ENCODE measurements at places on chromosomes 3 and 15.

GRCh38 chr3:195803289-195803908, 8.3 kb downstream of the MUC4 start:
- DNase-seq = no peak

DNA sequence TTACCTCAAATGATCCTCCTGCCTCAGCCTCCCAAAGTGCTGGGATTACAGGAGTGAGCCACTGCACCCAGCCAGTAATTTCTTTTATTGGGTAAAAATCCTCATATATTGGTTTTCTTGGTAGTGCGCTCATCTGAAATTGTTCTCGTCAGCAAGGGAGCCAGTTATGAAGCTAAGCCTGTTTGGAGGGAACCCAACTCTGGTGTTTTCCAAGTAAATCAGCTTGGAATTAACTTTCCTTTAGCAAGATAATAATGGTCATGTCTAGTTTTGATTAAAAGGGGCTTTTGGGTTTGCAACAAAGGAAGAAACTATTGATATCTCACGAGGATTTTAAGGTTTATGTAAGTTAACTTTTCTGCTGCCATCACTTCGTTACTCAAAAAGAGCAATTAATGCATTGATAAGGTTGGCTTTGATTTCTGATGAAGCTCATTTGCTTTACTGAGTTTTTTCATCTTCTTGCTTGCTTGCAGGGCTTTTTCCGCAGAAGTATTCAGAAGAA, 72.7 kb downstream of the RARB start:
- DNase-seq = no peak

DNA sequence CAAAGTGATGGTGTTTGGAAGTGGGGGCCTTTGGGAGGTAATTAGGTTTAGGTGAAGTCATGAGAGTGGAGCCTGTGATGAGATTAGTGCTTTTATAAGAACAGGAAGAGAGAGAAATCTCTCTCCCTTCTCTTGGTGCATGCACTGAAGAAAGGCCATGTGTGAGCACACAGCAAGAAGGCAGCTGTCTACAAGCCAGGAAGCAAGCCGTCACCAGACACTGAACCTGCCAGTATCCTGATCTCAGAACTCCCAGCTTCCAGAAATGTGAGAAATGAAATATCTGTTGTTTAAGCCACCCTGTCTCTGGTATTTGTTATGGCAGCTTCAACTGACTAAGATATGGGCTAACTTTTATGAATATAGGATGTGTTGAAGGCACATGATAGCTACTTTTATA, 72.6 kb downstream of the REC114 start:
- no peak for DNase-seq

GRCh38 chr3:133069556-133070286, 31.5 kb downstream of the TMEM108 start:
- DNase-seq = no peak

DNA sequence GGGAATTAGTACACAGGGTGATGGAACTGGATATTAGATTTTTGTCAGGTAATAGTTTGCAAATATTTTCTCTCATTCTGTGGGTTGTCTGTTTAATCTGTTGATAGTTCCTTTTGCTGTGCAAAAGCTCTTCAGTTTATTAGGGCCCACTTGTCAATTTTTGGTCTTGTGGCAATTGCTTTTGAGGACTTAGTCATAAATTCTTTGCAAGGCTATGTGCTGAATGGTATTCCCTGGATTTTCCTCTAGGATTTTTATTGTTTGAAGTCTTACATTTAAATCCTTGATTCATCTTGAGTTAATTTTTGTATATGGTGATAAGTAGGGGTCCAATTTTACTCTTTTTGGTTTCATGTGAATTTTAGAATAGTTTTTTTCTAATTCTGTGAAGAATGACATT, 111.3 kb downstream of the ARRDC4 start:
- DNase-seq = no peak

GRCh38 chr3:42148982-42149432, 57.9 kb downstream of the TRAK1 start:
- DNase-seq = no peak

GRCh38 chr3:192817506-192817905, 90.2 kb upstream of the FGF12 start:
- no peak for DNase-seq

DNA sequence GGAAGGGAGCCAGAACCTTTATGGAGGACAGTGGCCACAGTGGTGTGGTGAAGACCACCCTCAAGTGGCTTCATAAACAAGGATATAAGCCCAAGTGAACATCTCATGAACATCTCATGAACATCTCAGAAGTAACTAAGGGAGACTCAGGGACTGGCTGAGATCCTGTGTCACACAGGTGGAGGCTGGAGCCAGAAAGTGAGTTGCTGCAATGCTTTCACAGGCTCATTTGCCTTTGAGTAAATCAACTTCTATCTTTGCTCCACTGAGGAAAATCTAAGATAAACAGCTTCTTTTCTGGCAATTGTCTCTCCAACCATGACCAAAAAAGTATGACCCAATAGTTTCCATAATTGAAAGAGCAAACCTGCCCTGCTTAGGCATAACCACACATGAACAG, 152.9 kb downstream of the CADPS start:
- no peak for DNase-seq

GRCh38 chr15:50758712-50759205, 6.7 kb downstream of the SPPL2A start:
- DNase-seq = no peak

- no peak for DNase-seq
Observed at GRCh38 chr3:185423178-185423577, 60.2 kb downstream of the MAP3K13 start.

DNA sequence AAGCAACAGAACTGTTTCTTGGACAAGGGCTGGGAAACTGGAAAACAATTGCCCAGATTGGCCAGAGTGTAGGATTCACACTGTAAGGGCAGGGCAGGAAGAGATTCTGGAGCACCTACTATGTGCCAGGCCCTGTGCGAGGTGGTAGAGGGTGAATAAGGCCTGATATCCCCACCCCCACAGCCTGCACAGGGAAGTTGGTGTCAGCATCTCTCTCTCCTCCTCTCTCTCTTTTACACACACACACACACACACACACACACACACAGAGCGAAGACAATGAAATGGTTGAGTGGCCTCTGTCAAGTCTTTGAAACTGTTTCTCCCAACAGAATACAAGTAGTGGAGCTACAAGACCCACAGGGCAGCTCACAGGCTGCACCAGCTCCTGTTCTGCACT, 47.1 kb upstream of the SLCO2A1 start:
- DNase-seq = no peak

DNA sequence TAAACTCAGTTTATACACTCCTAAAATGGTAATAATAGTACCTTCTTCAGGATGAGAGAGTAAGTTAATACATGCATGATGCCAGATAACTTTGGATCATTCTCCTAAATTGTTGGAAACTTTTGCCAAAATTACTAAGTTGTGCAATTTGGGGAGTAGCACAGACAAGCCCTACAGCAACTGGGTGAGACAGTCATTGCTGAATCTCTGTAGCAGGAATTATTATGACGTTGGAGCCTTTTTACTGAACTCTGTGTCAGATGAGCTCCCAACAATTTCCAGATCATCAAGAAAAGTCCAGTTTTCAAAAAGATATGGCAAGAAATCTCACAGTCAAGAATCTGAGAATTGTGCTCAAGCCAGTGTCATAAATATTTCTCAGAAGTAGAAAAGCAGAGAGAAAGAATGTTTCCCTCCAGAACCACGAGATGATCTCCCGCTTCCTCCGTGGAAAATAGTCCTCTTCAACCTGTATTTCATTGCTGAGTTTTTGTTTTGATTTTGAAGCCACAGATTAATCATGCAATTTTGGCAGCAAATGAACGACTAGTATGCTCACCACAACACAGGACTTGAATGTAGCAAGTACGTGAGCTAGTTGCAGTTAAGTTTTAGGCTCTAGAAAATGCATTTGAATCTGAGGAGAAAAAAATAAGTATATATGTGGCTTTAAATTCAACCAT, 485.4 kb downstream of the CNTN6 start:
- DNase-seq = no peak

GRCh38 chr3:142216321-142216720, 9.1 kb downstream of the GK5 start:
- no peak for DNase-seq

- no peak for DNase-seq
Observed at GRCh38 chr3:58117561-58118181, 93.1 kb downstream of the DNASE1L3 start.

- DNase-seq = no peak
Observed at GRCh38 chr3:49132073-49132436, 795 bp downstream of the LAMB2 start.
